Stimulated activated CD4-positive, alpha-beta T cell treated with anti-CD3 and anti-CD28 coated beads, Interleukin-15, amount 100 ng/mL, for 1 hour (primary cell): ENCODE measurements at places on chromosomes 7 and 10.

GRCh38 chr7:87876869-87877234 lies 559 bp downstream of the DBF4 start:
- peak; percentile 18 for DNase-seq

DNA sequence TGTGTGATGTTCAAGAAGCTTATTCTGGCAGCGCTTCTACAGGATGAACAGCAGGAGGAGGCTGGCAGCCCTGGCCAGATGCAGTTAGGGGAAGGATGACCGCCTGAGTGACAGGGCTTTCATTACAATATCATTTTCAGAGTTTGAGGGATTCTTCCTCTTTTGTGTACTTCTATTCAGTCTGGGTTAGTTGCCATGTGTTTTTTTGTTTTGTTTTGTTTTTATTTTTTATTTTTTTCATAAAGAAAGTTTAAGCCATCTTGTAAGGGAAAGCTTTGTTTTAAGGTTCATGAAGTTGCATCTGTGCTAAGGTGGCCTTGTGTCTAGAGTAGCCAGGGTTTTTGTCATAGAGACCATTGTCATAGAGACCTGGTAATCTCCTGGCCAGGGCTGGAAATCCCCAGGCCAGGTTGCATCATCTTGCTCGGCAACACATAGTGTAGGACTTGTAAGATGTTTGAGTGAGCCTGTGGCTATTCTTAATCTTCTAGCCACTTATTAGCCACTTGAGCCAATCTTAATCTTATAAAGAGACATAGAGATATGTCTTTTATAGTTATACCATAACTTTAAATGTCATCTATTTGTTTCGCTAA lies 230.5 kb upstream of the TMEM229A start:
- DNase-seq: no peak

- no peak for DNase-seq
These were observed 35.3 kb downstream of the HTR7 start for GRCh38 chr10:90822508-90822907.

DNA sequence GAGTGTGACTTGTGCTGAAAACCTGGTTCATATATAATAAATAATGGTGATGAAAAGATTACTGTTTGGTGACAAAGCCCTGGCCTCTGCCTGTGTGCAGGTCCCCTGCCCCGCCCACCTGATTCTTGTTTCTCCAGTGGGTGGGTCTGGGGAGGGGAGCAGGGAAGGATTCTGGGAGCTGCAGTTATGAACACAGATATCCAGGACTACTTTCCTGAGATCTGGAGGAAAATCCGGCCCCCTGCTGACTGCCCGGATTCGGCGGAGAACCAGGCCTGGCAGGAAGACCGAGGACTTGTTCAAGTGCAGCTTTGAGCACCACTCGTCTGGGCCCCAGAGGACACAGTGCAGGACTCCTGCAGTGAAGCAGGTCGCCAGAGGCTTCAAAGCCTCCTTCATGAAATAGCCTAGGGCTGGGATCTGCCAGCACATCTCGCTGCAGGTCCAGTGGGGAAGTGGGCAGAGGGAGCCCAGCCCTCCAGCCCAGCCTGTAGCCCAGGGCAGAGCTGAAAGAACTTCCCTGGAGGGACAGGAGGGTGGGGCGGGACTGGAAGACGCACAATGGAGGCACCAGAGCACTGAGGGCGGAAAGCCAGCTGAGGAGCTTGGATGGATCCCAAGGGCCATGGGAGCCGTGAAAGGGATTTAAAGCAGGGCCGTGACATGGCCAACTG lies 7.0 kb downstream of the ATP6V0E2 start:
- no peak for DNase-seq

DNA sequence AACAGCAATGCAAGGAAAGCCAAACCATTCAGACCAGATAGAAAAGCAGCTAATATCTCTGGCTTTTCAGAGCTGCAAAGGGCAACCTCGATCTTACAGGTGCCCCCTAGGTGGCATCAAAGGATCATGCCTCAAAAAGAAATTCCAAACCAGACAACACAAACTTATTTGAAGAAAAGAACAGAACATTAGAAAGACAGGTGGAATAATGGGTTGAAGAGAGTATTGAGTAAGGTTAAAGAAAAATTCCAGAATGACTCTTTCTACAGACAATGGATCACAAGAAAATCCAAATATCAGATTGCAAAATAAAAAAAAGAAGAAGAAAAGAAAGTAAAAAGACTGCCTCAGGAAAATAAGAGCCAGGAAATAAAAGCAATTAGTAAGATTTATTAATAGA lies 213.7 kb downstream of the ELMO1 start:
- no peak for DNase-seq

- DNase-seq: no peak
These were observed 63.7 kb downstream of the ZNRF2 start for GRCh38 chr7:30348083-30348560.

DNA sequence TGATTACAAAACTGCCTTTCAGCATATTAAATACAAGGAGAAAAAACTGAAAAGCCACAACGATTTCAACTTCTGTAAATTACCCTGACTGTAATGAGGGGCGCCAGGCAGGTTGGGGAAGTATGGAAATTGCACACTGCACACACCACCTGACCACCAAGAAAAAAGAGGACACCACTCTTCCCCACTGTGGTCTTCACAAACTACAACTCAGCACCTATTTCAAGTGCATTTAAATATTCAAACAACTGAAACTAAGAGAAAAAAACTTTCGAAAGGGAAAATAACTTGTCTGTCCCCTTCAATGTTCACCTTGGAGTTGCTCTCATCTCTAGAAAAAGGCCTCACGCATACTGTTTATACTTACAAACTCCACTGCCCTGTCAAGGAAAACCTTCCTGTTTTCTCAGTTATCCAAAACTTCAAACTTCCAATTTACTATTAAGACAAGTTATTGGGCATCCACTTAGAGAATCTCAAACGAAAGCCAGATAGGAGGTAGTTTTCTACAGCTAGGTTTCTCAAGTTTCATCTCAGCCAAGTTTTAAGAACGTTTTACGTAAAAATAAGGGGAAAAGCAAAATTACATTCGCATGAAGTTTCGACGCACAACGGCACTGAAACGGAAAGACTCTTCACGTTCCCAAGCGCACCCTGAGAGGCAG lies 1.4 kb downstream of the LARP4B start:
- no peak for DNase-seq

DNA sequence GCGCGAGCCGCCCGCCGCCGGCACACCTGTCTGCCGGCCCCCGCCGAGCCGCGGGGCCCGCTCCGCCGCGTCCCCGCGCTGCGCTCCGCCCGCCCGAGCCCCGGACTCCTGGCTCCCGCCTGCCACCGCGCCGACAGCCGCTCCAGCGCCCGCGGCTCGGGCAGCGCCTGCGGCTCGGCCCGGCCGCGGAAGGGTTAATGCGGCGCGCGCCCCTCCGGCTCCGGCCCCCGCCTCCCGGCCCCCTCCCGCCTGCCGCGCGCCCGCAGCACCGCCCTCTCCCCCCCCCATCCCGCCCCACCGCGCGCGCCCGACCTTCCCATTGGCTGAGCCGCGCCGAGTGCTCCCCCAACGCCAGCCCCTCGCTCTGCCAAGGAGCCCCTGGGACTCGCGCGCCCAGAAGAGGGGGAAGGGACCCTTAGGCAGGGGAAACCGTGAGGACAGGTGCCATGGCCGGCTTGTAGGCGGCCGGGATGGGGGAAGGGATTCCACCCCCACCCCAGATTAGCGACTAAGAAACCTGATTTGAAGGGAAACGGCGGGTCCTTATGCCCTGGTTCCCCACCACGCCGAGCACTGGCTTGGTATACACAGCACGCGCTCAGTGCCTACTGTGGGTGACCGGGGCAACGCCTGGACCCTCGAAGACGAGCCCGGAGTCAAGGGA lies at the start of gene KCNH2:
TSS of gene KCNH2 (minus strand) at position 196 of the 664 bp plus-strand sequence. CDS start 408 bp downstream, outside the sequence.
- DNase-seq: no peak

GRCh38 chr7:46160861-46161260 lies 239.8 kb upstream of the IGFBP3 start:
- no peak for DNase-seq

DNA sequence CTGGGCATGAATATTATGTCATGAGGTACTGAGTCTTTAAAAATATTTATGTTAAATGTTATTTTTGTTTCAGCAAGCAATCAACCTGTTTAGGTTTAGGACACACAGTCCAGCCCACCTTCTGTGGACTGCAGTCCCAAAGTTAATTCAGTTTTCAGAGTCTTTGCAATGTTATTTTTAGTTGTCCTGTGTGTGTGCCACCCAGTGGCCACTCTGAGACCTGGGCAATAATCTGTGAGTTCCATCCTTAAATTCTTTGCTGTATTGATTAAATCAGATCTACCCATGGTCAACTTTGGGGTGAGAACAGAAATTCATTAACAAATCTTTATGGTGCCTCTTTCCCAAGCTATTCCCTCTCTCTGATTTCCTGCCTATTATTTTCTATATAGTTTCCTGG lies 415.1 kb downstream of the CCSER2 start:
- DNase-seq: no peak

DNA sequence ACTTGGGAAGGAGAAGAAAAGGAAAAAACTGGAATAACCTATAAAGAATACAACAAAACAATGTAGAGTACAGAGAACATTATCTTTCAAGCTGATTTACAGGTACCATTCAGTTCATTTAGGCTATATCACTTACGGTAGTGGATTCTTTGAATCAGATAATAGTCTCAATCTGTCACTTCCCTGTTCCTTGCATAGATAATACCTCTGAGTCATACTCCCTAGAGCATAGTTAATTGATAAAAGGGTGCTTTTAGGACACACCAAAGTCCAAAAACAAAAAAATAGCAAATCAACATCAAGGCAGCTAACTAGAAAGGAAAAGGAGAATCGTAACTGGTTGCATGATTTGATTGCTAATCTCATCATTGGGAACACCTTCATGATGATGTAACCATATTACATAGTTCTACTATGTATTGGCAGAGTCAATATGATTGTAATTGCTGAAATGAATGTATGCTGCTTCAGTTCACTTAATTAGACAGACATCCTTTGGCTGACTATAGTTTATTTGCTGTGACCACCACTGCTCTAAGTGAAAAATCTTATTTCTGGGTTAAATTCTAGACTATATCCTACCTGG lies 844.4 kb downstream of the GATA3 start:
- DNase-seq: no peak
